ENCODE measurements at places on chromosomes 4 and X. TPM values are rescaled to one million over a fixed set of nuclear protein-coding genes. Genes with fewer than 3 reads are reported as not detected.

DNA sequence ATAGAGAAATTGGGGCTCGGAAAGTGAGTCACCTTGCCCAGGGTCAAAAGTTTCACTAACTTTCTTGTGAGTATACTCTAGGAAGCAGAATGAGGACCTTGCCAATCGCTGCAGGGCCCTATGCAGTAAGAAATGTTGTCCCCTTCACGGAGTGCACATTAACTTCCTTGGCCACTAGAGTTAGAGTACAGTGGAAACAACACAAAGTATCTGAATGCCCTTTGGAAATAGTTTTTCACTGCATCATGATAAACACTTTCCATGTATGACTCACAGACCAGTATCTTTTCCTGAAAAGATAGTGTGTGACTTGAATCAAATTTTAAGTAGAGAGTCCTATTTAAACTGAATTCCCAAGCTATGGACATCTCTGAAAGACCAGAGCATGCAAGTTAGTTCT is 45.5 kb upstream of the STK26 start:
- no peak for DNase-seq

GRCh38 chr4:125334926-125335325 is 20.2 kb downstream of the FAT4 start:
- DNase-seq, result no peak

DNA sequence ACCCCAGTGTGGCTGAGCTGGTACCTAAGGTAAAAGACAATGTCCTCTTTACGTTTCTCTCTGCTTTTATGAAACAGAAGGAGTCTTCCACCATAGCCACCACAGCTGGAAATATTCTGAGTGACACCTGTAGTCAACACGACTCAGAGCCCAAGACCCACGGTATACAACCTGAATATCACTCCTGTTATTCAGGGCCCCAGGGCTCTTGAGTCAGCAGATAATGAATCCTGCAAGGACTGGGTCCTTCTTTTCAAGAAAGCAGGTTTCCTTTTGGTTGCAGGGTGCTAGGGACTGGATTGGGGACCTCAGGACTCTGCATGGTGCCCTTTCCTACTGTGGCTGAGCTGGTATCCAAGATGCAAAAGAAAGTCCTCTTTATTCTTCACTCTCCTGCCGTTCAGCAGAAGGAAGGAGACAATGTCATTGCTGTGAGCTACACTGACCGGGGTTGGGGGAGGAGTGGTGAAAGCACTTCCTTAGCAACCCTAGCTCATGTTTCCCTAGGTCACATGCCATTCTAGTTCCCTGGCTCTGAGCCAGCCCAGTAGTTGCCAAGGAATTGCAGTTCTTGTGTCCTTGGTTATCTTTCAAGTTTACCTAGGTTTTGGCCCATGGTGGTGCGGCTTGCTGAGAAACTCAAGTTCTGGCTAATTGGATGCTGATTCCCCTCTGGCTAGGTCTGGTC is 23.7 kb upstream of the UNC5C start:
- DNase-seq, result peak; percentile 49

DNA sequence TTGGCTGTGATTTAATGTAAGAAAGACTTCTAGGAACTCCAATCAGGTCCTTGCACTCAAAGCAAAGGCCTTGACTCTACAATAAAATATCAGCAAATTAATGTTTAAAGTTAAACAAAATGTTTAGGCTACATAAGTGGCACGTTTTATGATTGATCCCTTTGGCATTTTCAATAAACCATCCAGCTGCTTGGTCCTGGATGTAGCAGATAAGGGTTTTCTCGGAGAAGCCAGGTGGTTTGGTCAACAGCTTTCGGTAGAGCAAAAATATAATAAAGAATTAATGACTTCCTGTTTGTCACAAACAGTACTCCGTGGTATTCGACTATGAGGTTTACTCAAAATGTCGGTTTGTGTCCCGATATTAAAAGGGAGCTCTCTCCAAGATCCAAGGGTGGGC is 95.8 kb downstream of the GEMIN8 start:
- no peak for DNase-seq

DNA sequence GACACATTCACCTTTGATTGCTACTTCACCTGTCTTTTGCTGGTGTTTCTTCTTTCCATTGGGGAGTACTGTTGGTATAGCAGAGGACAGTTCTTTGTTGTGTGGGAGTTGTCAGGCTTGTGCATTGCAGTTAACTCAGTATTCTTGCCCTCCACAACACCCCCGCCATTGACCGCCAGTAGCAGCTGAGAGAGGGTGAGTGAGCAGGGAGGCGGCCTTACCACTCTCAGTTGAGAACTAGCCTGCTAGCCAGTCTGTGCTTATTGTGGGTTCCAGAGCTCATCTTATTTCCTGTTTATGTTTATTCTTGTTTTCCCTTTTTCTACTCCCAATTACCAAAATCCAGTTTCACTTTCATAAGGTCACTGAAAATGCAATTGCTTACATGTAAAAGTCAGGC is 52.2 kb downstream of the STIM2 start:
- DNase-seq, result no peak

DNA sequence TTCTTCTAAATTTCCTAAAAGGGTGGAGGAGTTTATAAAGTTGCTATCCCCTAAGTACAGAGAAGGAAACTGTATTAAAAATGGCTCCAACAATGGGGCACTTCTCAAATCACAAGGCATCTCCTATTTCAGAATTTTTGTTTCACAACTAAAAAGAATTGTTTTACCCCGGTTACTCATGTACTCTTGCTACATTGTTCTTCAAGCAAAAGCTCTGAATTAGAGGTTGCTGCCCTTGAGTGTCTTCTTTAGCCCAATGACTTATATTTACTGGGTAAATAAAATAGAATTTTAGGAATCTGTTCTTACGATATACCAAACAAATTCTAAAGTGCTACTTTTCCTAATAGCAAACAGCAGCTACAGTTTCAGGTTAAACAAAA is 67.5 kb downstream of the PPEF2 start:
- no peak for DNase-seq

DNA sequence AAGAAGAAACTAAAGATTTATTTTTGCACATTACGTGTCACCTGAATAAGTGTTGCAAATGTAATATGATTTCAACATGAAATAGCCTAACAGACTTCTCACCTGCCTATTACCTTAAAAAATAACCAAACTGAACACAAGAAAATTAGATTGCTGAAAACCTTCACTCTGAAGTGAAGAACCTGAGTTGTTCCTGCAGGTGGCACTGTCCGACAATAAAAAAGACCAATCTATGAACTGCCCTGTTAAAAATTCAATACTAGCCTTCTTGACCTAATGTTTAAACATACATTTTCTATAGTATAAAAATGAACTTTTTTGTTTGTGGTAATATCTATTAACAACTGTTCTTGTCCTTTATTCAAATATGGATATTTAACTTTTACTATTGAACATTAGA is 69.2 kb upstream of the PNPLA4 start:
- peak; percentile 23 for DNase-seq

DNA sequence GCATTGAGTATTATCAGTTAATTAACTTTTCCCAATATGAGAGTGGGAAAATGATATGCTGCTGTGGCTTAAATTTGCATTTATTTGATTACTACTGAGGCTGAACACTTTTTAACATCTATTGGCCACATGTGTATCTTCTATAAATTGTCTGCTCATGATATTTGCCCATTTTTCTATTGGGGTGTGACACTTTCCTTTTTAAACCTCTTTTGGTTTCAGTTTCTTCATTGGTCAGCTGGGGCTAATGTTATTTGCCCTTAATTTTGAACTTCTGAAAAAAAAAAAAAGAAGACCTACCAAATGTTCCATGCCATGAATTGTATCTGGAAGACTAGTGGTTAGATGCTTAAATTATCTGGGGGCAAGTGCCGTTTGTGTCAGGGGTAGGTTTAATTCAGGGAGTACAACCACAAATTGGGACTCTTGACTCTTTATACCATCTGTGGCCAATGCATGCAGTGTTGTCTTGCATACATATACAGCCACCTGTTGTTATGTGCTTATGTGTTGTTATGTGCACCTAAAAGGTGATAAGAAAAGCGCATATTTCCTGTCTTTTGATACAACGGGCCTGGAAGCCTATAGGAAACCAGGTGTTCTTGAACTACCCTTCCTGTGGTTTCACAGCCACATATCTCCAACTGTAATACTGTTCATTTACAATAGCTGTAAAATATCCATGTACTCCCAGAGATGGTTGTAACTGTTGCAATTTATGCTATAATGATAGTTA is 49.0 kb downstream of the SH2D1A start:
- no peak for DNase-seq

GRCh38 chr4:45410701-45411210 is 684.4 kb upstream of the GNPDA2 start:
- DNase-seq, result no peak

GRCh38 chrX:153474718-153475117 is 4.3 kb upstream of the HAUS7 start:
- peak; percentile 41 for DNase-seq

- DNase-seq, result no peak
Measured at GRCh38 chrX:38999967-39000745, 198.9 kb downstream of the MID1IP1 start.

GRCh38 chrX:151790481-151791160 is 56.1 kb downstream of the CNGA2 start:
- DNase-seq, result no peak

DNA sequence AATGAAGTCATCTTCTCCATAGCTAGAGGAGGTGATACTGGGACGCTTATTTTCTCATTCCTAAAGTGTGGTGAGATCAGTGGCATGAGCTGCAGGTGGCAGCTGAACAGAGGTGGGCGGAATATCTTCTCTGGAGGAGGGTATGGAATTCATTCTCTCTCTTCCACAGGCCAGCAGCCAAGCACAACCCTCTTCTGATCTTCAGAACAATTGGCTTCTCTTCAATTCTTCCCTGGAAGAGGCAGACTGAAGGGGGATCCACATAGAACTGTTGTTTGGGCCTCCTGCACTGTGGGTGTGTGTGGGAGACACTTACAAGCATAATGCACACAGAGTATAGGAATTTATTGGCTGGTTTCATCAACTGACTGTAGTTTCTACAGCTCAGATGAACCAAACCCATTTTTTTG is 180.4 kb upstream of the RASGEF1B start:
- no peak for DNase-seq

- no peak for DNase-seq
Measured at GRCh38 chr4:15077969-15078368, 75.7 kb downstream of the CPEB2 start.

- DNase-seq, result no peak
Measured at GRCh38 chr4:138851391-138852335, 163.9 kb upstream of the NOCT start.

DNA sequence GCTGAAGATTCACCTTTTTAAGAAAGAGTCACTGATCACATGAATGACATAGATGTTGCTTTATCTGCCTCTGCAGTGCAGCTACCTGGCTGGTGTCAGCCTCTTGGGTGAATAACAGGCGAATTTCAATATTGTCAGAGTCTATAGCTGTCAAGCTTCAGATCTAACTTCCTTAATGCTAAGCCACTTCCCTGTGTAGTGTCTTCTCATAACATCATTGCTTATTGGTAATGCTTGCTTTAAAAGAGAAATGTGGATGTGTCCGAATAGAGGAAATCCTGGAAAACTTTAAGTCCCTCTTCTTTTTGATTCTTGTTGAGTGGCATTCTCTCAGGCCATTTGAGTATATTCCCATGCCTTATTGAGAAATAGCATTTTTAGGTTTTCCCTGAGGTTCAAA is 7.3 kb upstream of the IGFBP7 start:
- DNase-seq, result no peak

TRIM61 gene
- total RNA-seq, result 0.20 TPM

GABRG1 gene
- not detected for total RNA-seq

YTHDC1 gene
- 60.5 TPM for total RNA-seq

SH3D19 gene
- 119 TPM for total RNA-seq

HPSE gene
- total RNA-seq, result 23.8 TPM

TMEM33 gene
- 76.3 TPM for total RNA-seq

SH3BGRL gene
- total RNA-seq, result 55.2 TPM

GPR173 gene
- total RNA-seq, result 0.67 TPM

DYNLT3 gene
- total RNA-seq, result 22.5 TPM

All from left colon (tissue), 2 donors.